NCI-H345 (cell line): ENCODE measurements at places on chromosomes 2 and 18.

GRCh38 chr2:221202431-221202830 lies 369.7 kb downstream of the EPHA4 start:
- no peak for DNase-seq

- DNase-seq, result no peak
These were observed 65.4 kb downstream of the CCDC85A start for GRCh38 chr2:56248965-56249742.

DNA sequence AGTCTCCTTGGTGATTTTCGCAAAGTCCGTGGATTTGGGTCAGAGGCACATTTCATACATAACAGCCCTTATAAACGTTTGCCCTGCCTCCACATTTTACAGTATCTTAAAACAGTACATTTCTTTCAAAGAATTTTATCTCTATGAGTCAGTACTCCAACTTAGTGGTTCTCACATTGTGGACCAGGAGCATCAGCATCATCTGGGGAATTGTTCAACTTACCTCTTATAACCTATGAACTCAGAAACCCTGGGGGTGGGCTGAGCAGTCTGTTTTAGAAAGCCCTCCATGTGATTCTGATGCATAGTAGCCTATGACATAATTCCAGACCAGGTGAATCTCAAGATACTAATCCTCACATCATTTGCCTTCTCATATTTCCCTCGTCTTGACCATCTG lies 12.4 kb downstream of the SUPT7L start:
- no peak for DNase-seq

- DNase-seq, result peak; percentile 91
These were observed 290.8 kb downstream of the CCDC85A start for GRCh38 chr2:56474412-56475158.

DNA sequence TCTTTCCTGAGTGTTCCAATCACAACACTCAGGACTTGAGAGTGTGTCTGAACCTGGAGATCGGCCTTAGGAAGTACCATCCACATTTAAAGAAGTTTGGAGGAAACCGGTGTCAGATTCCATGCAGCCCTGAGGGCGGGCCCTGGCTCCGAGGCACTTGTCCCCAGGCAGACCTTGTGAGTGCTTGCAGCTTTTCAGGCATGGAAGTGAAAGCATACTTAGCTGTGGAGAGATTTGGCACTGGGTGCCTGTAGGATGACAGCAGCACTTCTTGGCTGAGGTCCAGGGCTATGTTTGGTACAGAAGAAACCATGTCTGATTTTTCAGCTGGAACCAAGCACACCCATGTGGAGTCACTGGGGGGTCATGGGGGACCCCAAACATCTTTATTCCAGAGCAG lies 230.8 kb downstream of the SEPTIN10 start:
- DNase-seq, result peak; percentile 91

GRCh38 chr2:106116248-106116647 lies 77.9 kb downstream of the UXS1 start:
- DNase-seq, result no peak

DNA sequence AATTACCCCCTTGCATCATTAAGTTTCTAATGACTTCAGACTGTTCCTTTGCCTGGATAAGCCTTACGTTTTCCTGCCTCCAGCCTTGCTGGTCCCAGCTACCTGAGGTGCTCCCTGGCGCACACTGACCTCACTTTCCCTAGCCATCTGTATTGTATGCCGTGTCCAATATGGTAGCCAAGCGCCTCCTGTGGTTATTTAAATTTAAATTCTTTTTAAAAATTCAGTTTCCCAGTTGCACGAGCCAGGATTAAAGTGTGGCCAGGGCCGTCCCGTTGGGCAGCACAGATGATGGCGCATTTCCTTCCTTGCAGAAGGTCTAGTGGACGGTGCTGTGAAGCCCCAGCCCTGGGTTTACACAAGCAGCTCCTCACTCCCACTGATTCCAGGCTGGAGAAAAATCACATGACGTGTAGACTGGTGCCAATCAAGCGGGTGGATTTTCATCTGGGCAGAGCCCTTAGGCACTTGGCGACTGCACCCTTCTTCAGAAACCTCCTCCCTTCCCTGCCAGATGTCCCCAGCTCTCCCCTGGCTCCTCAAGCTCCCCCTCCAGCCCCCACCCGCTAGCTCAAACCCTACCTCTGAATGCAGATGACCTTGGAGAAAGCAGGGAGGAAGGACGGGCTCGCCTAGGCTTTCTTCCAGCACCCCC lies 33.9 kb downstream of the ACKR3 start:
- DNase-seq, result no peak

DNA sequence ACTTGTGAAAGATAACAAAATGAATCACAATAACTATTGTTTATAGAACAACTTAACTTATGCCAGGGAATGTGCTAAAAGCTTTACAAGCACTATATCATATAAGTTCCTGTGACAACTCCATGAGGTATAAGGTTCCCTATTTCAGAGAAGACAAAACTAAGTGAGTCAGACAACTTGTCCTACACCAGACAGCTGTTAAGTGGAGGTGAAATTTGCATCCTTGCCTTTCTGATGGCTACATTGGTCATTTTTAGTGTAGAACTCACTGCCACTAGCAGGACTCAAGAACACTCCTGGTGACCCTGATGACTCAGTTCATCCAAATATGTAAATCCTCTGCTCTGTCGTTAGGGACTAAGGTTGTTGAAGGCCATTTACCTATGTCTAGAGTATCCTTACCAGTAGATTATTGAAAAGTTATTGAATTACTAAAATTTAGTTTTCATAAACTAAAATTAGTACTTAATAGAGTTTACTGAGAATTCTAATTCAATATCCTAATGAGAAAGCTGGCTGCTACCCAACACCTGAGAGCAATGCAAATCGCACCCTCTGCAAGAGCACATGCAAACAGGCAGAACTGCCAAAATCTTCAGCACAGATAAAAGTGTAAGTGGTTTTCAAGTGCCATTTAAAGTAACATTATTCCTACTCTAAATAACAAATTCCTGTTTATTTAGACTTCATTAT lies 636.2 kb downstream of the NRXN1 start:
- DNase-seq, result peak; percentile 92

- DNase-seq, result no peak
These were observed 30.2 kb downstream of the PRKCE start for GRCh38 chr2:45681675-45682074.

- DNase-seq, result no peak
These were observed 278.7 kb downstream of the BCL2 start for GRCh38 chr18:63040788-63041410.

DNA sequence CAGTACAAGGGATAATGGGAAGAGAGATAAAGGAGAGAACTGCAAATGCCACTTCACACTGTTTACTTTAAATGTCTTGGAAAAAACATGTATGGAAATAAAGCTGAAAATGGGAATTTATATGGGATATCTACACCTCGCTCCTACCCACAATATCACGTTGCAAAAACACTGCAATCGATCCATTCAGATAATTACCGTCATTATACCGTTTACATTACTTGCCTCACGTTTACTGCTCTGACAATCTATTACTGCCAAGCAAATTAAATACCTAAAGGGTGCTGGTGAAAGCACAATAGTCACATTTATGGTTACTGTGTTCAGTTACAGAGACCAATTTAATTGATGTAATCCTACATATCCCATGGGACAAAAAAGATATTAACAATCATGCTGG lies 214.7 kb upstream of the LYPD1 start:
- no peak for DNase-seq

DNA sequence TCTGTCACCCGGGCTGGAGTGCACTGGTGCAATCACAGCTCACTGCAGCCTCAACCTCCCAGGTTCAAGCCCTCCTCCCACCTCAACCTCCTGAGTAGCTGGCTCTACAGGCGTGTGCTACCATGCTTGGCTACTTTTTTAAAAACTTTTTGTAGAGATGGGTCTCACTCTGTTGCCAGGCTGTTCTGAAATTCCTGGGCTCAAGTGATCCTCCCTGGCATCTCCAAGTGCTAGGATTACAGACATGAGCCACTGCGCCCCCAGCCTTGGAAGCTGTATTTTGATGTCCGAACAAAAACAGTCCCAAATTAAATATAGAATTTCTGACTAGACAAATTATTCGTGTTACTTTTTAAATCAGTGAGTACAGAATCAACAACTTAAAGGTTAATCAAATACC lies 97.4 kb downstream of the ZNF516 start:
- DNase-seq, result no peak

GRCh38 chr2:224958462-224958857 lies 83.8 kb downstream of the DOCK10 start:
- no peak for DNase-seq

GRCh38 chr2:128594953-128595677 lies 276.4 kb upstream of the HS6ST1 start:
- peak; percentile 94 for DNase-seq

DNA sequence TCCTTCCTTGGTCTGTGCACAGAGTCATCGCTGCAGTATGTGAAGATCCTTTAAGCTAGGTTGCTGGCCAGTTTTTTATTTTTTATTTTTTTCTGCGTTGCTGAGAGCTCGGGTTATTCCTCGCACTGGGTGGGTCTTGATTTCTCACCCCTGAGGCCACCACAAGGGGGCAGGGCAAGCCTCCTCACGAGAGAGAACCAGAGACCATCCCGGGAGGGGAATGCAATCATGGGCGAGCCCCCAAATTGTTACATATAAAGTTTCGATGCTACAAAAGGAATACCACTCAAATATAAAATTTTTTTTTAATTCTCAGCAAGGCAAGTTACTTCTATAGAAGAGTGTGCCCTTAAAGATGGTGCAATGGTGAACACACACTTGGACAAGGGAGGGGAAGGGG lies 24.9 kb downstream of the HTR2B start:
- DNase-seq, result no peak

DNA sequence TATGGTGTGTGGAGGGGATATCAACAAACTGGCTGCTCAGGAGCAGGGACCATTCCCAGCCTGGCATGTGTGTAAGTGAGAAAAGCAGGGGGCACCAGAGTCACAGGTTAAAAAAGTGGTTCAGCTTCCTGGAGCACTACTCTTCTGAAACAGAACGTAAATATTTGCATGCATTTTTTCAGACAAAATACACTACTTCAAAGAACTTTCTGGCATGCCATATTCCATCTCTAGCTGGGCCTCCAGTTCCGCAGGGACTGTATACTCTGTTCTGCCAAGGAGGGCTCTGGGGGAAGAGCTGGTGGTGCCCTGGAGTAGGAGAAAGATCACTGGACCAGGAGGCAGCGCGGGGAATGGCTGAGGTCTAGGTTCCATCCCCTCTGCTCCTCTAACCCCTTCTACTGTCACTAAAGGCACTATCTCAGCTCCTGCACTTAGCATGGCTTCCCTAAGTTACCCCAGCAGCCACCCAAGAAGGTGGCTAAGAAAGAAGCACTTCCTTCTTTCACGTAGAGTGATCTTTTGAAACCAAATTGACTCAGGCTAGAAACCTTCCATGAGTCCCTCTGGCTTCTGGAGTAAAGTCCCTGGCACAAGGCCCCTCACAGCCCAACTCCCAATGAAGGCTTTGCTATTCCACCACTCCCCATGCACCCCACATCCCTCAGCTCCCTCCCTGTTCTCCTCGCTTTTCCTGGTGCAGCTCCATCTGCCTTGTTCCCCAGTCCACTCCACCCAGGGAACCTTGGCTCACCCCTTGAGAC lies 57.6 kb upstream of the CABLES1 start:
- no peak for DNase-seq

DNA sequence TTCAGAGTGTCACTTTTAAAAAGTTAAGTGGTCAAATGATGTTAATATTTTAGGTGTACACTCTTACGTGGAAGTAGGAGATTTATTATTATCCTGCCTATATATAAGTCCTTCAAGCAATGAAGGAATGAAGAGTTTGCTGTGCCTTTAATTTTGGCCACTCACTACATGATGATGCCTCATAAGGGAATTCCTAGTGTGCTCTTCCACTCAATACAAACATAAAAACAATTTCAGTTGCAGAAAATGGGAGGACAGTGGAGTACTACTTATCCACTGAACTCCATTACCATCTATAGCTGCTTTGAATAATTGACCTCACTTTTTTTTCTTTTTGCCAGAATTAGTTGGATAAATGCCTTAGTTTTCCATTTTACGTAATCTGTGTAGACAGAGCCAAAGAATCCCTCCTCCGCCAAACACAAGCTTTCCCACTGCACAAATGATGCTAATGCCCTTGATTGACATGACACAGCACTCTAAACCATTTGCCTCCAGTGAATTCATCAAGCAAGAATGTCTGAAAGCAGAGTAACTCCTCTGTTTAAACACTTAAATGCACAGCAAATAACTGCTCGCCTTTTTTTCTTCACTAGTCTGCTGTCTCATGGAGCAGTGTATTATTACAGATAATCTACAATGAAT lies 751.1 kb upstream of the FANCL start:
- peak; percentile 2 for DNase-seq

- DNase-seq, result no peak
These were observed 234.5 kb downstream of the RBM43 start for GRCh38 chr2:151027151-151027550.

- DNase-seq, result no peak
These were observed 72.7 kb downstream of the CLIP4 start for GRCh38 chr2:29187926-29188325.

DNA sequence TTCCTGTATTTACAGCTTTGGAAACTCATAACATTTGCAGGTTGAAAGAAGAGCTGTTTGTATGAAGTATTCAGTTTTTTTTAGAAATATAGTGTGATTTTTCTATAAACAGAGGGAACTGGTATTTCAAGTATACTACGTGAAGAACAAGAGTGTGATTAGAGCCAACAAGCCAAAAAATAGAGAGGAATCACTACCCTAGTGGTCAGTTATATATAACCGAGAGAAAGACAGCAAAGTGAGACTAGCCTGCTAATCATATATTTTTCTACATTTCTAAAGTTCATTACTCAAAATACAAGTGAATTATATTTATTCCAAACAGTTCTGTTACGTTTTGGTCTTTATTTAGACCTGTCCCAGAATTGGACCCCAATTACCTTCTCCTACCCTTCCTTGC lies 444.8 kb upstream of the NRP2 start:
- no peak for DNase-seq

DNA sequence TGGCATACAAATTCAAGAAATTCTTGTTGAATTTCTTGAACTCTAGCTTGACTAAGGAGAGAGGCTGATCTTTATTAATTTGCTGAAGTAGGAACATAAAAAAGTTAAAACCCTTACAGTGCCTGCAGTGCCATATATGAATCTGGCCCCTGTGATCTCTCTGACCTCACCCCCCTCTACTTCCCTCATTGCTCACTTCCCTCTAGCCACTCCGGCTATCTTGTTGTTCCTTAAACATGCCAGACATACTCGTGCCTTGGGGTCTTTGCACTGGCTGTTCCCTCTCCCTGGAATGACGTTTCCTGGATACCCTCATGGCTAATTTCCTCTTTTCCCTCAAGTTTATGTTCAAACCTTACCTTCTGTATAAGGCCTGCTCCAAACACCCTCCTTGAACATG lies 246.3 kb upstream of the SIX2 start:
- no peak for DNase-seq

GRCh38 chr2:53257287-53257686 lies 510.3 kb upstream of the CHAC2 start:
- DNase-seq, result no peak

DNA sequence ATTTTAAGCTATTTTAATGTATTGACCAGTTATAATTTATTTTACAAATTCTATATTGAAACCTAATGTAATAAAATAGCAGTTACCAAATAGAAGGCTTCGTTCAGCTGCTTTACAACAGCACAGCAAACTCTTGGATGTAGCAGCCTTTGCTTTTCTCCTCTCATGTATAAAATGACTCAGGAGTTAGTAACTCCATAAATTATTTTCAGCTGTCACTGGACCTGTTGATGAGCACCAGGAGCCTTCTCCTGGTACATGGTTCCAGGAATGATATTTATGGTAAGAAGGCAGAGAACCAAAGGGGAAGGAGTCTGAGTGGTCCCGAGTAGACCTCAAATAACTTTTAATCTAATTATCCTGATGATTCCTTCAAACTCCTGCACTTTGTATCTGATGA lies 256.4 kb upstream of the NETO1 start:
- no peak for DNase-seq
